ENCODE measurements at places on chromosomes 13 and 19. TPM values are rescaled to one million over a fixed set of nuclear protein-coding genes. Genes with fewer than 3 reads are reported as not detected.
A peak's percentile ranks its signal among the peaks of the same experiment; 100 is the strongest.

DNA sequence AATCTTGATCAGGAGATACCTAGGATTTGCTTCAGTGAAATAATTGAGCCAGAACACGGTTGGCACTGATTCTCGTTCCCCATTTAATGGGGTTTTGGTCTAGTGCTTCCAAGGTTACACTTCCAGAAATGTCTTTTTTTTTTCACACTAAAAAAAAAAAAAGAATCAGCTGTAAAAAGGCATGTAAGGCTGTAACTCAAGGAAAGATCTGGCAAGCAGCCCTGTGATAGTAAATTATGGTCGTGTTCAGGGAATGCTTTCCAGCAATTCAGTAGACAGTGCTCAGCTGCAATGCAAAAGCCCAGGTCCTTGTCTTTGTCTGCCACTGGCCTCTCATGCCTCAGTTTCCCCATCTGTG, 27.2 kb upstream of the NDUFS7 start:
- no peak for DNase-seq

DNA sequence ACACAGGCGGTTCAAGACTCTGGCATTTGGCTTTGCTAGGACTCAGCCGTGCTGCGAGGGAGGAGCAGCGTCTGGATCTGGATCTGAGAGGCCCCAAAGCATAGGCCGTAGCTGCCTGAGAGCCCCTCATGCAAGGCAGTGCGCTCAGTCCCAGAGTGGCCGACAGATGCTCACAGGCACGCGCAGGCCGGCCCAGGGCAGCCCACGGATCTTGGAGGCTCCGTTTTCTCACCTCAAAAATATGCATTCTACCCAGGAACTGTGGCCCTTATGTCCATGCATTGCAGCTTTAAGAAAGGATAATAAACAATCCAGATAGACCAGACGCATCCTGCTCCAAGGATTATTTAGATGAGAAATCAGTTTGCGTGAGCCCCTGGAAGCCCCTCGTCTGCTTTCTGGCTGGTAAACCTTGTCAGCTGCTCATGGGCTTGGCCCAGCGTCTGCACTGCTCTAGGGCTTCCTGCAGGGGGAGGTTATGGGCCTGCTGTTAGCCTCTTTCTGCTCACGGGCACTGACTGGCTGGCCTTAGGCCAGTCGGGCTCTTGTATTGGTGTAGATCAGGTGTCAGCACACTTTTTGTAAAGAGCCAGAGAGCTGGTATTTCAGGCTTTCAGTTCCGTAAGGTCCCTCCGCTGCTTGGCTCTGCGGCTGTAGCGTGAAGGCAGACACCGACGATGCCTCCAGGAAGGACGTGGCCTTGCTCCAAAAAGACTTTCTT, 24.2 kb downstream of the TEX29 start:
- no peak for DNase-seq

DNA sequence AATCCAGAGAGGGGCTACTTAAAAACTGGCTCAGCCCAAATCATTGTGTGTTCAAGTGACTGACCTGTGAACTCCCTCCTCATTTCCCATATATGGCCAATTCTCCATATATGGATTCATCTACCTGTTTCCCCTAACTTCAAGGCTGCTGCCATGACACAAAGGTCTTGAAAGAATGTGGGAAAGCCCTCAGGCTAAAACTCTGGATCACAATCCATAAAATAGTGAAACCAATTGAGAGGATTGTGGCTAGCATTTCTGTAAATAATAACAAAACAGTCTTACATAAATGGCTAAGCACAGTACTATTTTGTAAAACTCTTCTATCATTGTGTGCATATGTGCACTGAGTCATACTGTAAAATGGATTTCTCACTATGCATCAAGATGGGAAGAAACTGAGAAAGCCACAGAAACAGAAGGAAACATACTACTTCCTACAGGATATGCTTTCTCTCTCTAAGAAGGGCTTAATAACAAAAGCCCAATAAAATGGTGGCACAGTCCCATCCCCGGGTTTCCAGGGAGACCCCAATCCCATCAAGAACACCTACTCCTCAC, 80.5 kb downstream of the FOXO1 start:
- no peak for DNase-seq

GRCh38 chr19:49591731-49592485, 926 bp downstream of the PRR12 start:
- DNase-seq: no peak

DNA sequence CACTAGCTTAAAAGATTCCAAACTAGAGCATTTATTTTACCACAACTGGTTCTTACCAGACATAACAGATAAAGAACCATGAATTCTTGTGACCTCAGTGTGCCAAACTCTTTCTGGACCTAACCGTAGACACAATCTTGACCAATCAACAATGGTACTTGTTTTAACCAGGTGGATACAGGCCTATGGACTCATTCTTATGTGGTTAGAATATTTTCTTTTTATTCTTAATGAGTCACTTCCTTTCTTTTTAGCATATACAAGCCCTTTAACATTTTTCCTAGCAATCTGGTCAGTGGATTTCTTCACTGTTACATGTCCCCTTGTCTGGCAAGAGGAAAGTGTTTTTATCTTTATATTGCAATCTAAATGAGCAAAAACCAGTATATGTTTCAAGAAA, 792.1 kb upstream of the SPRY2 start:
- DNase-seq: no peak

GRCh38 chr13:100148422-100148821, 59.5 kb downstream of the PCCA start:
- no peak for DNase-seq

DNA sequence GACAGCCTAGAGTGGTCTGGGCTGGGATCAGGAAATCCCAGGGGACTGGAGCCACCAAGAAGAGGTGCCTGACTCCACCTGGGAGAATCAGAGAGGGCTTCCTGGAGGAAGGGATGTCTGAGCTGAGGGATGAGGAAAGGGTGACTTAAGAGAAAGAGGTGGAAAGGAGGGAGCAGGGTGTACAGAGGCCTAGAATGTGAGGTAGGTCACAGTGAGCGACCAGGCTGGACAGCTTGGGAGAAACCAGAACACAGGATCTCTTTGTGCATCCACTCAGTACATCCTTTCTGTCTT, 1.0 kb downstream of the TBCB start:
- DNase-seq: no peak

GRCh38 chr19:2253106-2254063, 2.8 kb downstream of the JSRP1 start:
- no peak for DNase-seq

- no peak for DNase-seq
These were observed 143.9 kb downstream of the ZNF536 start for GRCh38 chr19:30516111-30516510.

GRCh38 chr19:19562665-19563347, 24.7 kb downstream of the CILP2 start:
- DNase-seq: no peak

DNA sequence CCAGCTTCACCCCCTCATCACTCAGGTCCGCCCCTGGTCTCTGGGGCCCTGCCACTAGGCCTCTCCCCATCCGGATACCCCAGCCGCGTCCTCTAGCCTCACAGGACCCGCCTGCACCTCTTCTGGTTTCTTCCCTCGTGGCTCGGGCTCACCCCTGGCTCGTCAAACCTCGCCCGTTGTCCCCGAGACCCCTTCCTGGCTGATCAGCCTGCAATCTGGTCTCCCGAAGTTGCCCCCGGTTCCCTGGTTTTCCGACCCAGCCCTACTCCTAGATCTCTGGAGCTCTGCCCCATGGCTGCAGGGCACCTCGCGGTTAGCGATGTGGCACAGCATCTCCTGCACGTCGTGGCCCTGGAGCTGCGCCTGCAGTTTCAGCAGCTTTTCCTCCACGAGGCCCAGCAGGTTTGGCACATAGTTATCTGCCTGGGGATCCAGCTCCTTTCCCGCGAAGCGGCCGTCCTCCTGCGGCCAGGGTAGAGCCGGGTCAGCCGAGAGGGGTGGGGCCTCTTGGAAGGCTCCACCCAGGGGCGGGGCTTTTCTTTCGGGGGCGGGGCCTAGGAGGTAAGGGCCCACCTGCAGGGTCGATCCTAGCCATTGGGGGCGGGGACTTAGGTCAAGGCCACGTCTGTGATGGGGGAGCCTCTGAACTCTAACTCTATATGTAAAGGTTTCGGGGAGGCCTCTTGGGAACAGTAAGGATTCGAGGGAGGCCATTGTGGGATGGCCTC, 2.4 kb upstream of the RGL3 start:
- DNase-seq: no peak

GRCh38 chr19:5074407-5074806, 105.5 kb downstream of the KDM4B start:
- DNase-seq: no peak

- DNase-seq: no peak
These were observed 16.6 kb downstream of the IL12RB1 start for GRCh38 chr19:18070181-18070580.

DNA sequence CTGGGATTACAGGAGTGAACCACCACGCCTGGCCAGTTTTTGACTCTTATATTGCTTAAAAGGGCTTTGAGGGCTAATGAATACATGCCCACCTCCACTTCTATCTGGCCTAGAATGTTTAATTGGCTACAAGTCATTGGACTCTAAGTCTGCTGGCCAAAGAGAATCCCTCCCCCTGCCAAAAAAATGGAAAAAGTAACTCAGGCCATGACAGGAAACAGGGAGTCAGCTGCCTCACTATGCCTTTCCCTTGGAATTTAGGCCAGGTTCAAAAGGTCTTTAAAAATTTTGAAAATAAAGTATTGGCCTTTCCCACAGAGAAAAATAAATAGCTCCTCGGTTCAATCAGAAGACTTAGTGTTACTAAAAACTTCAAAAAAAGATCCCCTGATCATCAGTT, 34.9 kb upstream of the KPNA3 start:
- no peak for DNase-seq

GRCh38 chr19:29489172-29489951, 36.4 kb upstream of the VSTM2B start:
- no peak for DNase-seq

DNA sequence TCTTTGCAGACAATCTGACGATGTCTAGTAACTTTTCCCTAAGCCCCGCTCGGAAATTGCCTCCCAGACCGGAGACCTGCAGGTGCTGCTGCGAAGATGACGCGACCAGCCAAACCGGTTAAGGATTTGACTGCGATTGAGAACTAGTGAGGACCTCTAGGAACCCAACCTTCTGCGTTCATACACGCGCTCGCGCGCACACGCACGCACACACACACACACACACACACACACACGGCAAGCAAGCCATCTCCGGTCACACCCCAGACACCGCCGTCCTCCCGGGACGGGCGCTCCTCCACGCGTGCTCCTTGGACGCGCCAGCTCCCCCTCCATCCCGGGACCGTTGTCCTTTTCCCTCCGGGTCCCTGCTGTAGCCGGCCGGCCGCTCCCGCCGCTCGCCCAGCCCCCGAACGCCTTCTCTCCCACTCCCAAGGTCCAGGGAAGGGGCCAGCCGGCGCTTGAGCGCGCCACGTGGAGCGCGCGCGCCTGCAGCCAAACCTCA, 1.2 kb downstream of the TBC1D4 start:
- no peak for DNase-seq

DNA sequence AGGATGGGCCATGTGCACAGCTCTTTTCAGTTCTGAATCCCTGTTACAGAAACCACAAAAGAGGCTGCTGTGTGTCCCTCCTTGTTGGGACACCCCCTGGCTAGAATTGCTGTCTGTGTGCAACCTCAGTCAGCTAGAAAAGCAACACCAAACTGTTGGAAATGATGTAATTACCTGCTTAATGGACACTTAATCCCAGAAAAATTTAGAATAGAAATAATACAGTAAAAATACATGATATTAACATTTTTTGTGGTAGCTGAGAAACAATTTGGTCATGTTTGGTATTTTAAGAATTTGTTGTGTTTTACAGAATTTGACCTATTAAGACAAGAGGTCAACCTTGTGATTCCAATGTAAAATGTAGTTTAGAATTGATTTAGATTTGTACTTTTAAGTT, 46.8 kb downstream of the FAM124A start:
- no peak for DNase-seq

GRCh38 chr19:48290771-48291488, 21.0 kb downstream of the ZNF114 start:
- DNase-seq: no peak

DNA sequence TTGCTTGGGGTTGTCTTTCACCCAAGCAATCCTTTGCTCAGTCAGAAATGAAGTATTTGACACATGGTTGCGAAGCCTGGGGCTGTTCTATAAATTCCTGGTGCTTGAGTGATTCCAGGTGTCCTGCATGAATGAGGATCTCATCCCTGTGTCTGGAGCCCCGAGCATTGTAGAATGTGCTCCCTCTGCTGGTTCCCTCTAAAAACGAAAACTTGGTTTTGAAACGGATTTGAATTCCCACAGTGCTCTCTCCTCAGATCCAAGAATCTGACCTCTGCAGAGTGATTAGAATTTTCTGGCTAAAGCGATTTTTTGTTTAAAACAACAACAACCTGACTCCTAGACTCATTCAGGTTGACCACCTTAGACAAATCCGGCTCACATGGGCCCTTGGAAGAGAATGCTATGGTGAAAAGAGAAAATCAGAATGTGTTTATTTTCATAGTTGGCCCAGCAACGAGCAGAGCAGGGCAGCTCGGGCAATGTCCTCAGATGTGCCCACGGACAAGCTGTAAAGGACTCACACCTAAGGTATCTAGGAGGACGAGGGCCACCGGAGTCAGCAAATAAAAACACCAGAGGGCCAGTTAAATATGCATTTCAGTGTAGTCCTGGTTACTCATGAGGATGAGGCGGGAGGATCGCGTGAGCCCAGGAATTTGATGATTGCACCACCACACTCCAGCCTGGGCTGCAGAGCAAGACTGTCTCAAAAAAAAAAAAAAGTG, 8.7 kb upstream of the ATP12A start:
- DNase-seq: peak; percentile 83

DNA sequence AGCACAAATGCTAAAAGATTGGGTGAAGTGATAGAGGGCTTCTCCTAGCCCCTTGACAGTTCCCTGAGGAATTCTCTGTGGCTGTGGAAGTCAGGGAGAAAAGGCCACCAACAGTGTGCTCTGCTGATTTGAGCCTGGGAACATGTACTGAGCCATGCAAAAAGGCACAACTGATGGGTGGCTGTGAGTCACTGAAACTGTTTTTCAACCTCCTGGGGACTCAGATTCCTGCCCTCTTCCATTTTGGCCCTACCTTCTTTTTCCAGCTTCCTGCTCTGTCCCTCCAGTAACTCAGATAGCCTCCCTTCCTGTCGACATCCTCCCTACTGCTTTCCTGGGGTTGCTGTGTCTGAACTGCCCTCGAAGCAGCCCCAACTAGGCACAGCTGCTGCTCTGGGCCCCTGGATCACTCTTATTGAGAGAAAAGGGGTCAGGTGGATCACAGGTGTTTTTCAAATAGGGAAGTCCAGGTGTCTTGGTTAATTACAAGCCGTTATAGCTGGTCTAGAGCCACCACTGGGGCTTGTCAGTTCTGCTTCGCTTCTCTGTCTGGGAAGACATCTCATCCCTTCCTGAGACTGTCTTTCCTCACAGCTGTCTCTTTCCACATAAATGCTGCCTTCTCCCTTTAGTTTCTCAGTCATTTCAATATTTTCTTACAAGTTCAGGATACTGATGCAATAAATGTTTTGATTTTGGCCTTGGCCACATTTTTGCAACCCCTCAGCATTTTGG, 13.7 kb downstream of the FAM124A start:
- DNase-seq: no peak

- DNase-seq: no peak
These were observed 4.5 kb downstream of the BSG start for GRCh38 chr19:576768-577438.

- peak; percentile 46 for DNase-seq
These were observed 27.0 kb downstream of the SAE1 start for GRCh38 chr19:47157431-47158321.

The TRAPPC5 gene
- total RNA-seq: 110 TPM

The MAG gene
- total RNA-seq: not detected

The KLK15 gene
- total RNA-seq: not detected

The AKT2 gene
- total RNA-seq: 77.0 TPM

The FUT3 gene
- total RNA-seq: 5.4 TPM

The EFNB2 gene
- total RNA-seq: 25.6 TPM

The SLC25A41 gene
- not detected for total RNA-seq

The CCL25 gene
- total RNA-seq: not detected

The FARP1 gene
- 97.0 TPM for total RNA-seq

The ZNF841 gene
- total RNA-seq: 5.0 TPM

The DIRAS1 gene
- not detected for total RNA-seq
